Esophagus muscularis mucosa (tissue), 4 donors: ENCODE measurements at places on chromosomes 16 and 17. TPM values are rescaled to one million over a fixed set of nuclear protein-coding genes. Genes with fewer than 3 reads are reported as not detected.

DNA sequence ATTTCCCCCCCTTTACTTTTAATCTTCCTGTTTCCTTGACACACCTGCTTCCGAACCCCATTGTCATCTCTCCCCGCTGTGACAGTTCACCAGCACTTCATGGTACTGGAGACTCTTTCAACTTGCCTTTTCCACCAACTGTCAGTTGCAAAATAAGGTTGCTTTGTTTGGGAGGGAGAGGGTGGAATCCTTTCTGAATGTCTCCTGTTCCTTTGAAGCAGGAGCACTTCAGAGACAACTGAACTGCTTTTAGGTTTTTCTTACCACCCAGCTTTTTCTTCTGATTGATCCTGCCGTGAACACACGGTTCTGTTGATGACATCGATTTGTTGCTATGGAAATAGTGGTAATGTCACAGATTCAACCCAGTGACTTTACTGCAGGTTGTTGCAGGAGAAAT is 42.0 kb downstream of the RPA1 start:
- no peak for DNase-seq

Gene CCT6B
- total RNA-seq = 5.3 TPM

GRCh38 chr17:78817123-78817522 is 23.5 kb downstream of the USP36 start:
- DNase-seq = no peak

DNA sequence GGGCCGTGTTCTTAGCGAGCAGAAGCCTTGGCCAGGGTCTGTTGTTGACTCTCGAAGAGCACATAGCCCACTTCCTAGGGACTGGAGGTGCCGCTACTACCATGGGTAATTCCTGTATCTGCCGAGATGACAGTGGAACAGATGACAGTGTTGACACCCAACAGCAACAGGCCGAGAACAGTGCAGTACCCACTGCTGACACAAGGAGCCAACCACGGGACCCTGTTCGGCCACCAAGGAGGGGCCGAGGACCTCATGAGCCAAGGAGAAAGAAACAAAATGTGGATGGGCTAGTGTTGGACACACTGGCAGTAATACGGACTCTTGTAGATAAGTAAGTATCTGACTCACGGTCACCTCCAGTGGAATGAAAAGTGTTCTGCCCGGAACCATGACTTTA is 18.5 kb downstream of the RSPRY1 start:
- DNase-seq = no peak

GRCh38 chr17:68512960-68513474 is 787 bp downstream of the PRKAR1A start:
- DNase-seq = no peak
